ENCODE measurements at places on chromosomes 1 and 21.

GRCh38 chr1:211641942-211642341, 33.5 kb downstream of the NEK2 start:
- no peak for DNase-seq

DNA sequence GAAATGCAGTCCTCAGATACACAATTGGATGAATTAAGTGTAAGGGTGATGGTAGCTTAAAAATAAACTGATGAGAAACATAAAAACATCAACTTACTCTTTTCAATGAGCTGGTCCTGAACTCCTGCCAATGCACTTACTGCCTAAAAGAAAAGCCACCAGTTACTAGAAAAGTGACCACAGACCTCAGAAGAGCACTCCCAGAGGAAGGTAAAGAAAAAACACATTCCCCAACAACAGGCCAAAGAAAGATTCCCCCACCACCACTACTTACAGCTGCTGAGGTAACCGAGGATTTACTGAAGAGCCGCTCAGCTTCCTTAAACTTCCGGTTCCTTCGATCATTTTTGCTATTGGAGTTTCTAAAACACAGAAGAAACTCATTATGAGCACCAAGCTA, 5.4 kb downstream of the MEAF6 start:
- no peak for DNase-seq

DNA sequence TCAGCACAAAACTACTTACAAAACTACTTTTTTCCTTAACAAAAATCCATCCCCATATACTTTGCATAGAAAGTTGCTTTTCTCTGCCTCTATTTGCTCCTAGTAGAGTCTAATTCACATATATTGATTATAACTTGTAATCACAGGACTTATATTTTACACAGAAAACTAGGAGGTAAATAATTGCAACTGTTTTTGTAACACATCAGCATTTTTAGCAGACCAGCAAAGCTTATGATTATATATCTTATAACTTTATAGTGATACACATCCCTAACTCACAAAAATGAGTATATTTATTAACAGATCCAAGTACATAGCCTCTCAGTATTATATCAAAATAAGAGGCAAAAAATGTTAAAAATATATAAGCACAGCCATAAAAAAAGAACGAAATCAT, 17.3 kb upstream of the SLC35A3 start:
- no peak for DNase-seq

- no peak for DNase-seq
These were observed 49.8 kb downstream of the KCNT2 start for GRCh38 chr1:196558411-196558810.

Measured in NCI-H2081 treated with DMSO at 0.1 percent for 48 hours (cell line).